ENCODE measurements at places on chromosomes 3 and 15.

- DNase-seq = no peak
These were observed 273.2 kb downstream of the MFSD1 start for GRCh38 chr3:159074756-159075701.

- DNase-seq = peak; percentile 70
These were observed 13.0 kb upstream of the CSK start for GRCh38 chr15:74768771-74769342.

- DNase-seq = no peak
These were observed 148.0 kb upstream of the TPM1 start for GRCh38 chr15:62894322-62895085.

DNA sequence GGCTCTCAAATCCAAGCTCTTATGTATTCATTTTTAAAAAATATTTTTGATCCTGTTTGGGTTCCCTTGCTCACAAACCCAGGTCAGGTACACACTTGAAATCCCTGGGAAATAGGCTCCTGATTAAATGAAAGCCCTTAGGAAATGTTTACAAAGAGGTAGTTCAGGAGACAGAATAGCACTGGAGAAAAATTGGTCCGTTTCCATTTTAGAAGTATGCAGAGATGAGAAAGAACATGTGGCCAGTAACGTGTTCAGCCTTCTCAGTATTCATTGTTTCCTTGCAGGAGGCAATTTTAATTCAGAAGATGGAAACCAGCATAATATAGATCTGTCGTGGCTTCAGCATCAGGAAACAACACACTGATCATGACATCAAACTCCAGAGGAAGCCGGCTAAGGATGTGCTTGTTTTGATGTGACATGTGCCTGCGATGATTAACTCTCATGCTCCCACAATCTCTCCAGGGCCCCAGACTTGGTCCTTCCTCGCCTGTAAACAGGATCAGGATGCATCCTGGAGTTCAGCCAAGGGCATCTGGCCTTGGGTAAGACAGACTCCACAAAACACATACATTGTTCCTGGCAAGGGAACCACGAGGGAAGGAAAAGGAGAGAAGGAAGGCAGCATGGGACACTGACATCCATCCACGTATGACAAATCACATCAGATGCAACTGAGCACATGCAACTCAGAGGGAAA, 350.5 kb upstream of the THBS1 start:
- DNase-seq = no peak

- no peak for DNase-seq
These were observed 29.3 kb downstream of the CD200 start for GRCh38 chr3:112362221-112362620.

DNA sequence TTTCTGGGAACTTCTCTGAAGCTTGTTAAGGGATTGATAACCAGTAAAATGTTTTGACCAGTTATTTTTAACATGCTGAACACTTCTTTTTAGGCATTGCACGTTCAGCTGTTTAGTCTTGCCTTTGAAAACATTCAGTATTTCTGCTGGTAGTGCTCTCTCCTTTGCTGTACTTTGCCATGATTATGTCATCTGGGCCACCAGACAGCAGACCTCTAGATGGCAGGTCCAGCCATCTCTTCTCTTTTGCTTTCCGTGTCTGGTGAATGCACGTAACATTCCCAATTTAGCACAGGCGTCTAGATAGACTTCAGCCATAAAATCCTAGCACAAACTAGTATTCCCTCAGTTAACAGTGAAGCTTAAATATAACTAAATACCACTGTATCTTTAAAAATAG, 57.8 kb downstream of the RAB7A start:
- no peak for DNase-seq

- no peak for DNase-seq
These were observed 12.1 kb upstream of the PAK6 start for GRCh38 chr15:40226736-40227135.

DNA sequence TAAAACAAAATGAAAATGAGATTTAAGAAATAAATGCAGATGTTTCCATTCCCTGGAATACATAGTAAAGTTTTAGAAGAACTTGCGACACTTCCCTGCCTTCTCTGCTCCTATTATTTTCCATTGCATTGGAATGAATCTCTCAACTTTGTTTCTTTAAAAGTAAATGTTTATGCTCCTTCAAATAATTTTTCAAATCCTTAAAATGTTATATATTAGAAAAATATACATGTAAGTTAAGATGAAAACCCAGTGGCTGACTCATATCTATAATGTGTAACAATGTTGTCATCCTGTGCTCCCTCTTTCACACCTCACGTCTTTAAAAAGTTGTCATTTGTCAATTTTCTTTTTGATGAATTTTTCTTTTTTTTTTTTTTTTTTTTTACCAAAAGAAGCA, 3.6 kb downstream of the RBMS3 start:
- DNase-seq = no peak

GRCh38 chr15:100334905-100335304, 6.9 kb downstream of the ADAMTS17 start:
- no peak for DNase-seq

- DNase-seq = no peak
These were observed 1020.3 kb downstream of the NAALADL2 start for GRCh38 chr3:175879417-175879816.

DNA sequence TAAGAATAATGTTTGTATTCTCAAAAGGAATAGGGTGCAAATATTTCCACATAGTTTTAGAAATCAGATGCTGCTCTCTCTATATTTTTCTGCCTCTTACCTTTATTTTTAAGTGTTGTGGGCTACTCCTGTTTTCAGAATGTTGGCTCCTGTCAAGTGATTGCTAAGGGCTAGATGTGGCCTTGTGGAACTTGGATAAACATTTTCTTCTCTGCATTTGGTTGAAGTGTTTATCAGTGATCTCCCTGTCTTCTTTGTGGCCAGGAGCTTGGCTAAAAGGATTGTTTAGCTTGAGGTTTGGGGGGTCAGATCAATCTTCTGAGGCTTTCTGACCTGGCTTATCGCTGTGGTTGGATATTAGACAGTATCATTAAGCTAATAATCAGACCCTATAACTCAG, 112.6 kb downstream of the TCF12 start:
- no peak for DNase-seq

DNA sequence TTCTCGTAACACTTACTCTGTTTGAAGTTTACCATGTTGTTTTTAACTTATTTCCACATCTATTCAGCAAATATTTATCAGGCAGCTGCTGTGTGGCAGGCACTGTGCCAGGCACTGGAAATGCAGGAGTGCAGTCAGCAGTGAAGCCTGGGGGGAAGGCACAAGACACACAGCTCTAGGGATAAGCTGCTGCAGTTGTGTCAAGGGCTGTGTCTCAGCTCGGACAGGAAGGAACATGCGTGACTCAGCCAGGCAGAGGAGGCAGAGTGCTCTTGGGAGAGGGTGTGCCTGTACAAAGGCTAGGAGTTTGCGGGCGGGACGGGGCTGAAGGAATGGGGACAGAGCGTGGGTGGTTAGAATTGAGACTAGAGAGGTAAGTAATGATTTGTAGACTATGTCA, 24.7 kb downstream of the LYSMD4 start:
- peak; percentile 38 for DNase-seq

All from head of caudate nucleus (tissue), 42 donors.